Osteoblast (primary cell): ENCODE measurements at places on chromosomes 3 and 15. TPM values are rescaled to one million over a fixed set of nuclear protein-coding genes. Genes with fewer than 3 reads are reported as not detected.

DNA sequence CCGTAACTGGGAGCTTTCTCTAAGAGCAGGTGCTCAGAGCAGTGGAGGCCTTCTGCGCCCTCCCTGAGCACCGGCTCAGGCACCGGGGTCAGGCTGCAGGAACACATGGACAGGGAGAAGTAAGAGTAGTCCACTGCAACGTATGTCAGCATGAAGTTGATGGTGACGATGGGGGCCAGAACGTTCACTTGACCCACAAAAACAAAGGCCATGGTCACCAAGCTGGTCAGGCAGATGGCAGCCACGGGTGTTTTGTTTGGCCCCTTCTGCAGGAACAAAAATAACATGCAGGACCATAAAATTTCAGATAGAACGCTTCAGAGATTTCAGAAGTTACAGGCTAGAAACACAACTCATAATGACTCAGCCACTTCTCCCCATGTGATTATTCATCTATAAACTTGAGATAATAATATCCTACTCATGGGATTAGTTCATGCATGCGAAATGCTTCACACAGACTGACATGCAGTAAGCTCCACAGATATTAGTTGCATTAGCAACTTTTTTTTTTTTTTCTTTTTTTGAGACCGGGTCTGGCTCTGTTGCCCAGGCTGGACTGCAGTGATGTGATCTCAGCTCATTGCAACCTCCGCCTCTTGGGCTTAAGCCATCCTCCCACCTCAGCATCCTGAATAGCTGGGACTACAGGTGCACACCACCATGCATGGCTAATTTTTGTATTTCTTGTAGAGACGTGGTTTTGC lies 52.2 kb upstream of the HEG1 start:
- no peak overlapping the region for H3K4me3 ChIP-seq
- H3K36me3 ChIP-seq = no peaks in the 10 kb centered on the region
- no peaks in the 10 kb centered on the region for H3K27me3 ChIP-seq
- H3K27ac ChIP-seq = peak overlapping the region; percentile 94
- H3K4me1 ChIP-seq = peaks cover 46% of the 10 kb centered on the region

DNA sequence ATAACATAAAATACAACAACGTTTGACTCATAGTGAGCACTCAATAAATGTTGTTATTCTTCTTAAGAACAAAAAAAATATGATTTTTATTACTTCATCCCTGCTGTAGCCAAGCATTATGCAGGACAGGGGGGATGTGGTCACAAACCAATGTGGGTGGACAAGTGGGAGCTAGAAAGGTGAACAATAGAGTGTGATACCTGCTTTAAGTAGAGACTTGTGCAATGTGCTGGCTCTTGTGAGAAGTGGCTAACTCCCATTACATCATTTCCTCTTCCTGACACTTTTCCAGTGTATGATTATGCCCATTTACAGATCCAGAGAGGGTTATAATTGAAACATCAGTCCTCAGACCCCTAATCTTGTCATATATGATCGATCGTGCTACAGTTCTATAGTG lies 193.6 kb downstream of the UBE2E2 start:
- no peaks in the 10 kb centered on the region for H3K4me1 ChIP-seq
- no peak overlapping the region for H3K27ac ChIP-seq
- H3K27me3 ChIP-seq = no peaks in the 10 kb centered on the region
- no peak for DNase-seq
- H3K4me3 ChIP-seq = no peak overlapping the region

Gene SLC9C1
- not detected in 2 replicates for total RNA-seq

Gene CELF6
- 0.36 and 0.59 TPM in 2 replicates for total RNA-seq

DNA sequence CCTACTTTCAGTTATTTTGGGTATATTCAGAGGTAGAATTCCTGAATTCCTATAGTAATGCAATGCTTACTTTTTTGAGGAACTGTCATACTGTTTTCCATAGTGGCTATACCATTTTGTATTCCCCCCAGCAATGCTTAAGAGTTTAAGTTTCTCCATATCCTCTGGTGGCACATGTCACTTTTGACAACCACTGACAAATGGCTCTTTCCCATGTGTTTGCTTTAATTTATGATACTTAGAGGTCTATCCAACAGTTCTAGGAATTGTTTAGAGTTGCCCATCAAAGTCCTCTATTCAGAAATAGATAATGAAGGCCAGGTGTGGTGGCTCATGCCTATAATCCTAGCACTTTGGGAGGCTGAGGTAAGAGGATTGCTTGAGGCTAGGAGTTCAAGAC lies 128.9 kb upstream of the CFAP20DC start:
- no peak overlapping the region for H3K27ac ChIP-seq
- no peaks in the 10 kb centered on the region for H3K27me3 ChIP-seq
- DNase-seq = no peak
- no peak overlapping the region for H3K4me3 ChIP-seq
- no peaks in the 10 kb centered on the region for H3K36me3 ChIP-seq

Gene TIMP4
- 2.4 and 3.3 TPM in 2 replicates for total RNA-seq

DNA sequence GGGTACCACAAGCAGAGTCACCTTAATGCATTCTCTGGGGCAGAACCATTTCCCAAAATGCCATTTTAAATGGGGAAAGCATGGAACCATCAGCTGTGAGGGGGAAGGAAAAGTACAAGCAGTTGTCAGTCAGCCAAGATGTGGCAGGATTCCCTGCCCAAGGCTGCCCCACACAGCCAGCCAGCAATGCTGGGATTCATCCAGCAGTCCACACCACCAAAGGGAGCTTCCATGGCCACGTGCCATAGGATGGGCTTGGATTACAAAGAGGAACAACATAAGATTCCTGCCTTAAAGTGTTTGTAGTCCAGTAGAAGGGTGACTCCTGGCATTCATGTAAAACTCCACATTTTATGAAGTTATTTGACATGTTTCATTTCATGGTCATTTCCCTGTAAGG lies 233.3 kb downstream of the SHOX2 start:
- H3K27me3 ChIP-seq = no peaks in the 10 kb centered on the region
- H3K4me1 ChIP-seq = peaks cover 8% of the 10 kb centered on the region
- H3K4me3 ChIP-seq = no peak overlapping the region
- peak; percentile 27 for DNase-seq
- no peak overlapping the region for H3K27ac ChIP-seq

- H3K36me3 ChIP-seq = no peaks in the 10 kb centered on the region
- H3K27me3 ChIP-seq = no peaks in the 10 kb centered on the region
- DNase-seq = no peak
- H3K4me1 ChIP-seq = no peaks in the 10 kb centered on the region
These were observed 86.6 kb downstream of the MSL2 start for GRCh38 chr3:136109499-136109898.

Gene TMC3
- not detected in 2 replicates for total RNA-seq

GRCh38 chr3:100893590-100893989 lies 99.6 kb downstream of the ABI3BP start:
- peak overlapping the region; percentile 43 for H3K27ac ChIP-seq
- peaks cover 18% of the 10 kb centered on the region for H3K36me3 ChIP-seq
- H3K4me3 ChIP-seq = no peak overlapping the region
- H3K27me3 ChIP-seq = no peaks in the 10 kb centered on the region

- no peak overlapping the region for H3K4me3 ChIP-seq
- peak overlapping the region; percentile 76 for H3K27ac ChIP-seq
- no peaks in the 10 kb centered on the region for H3K36me3 ChIP-seq
- H3K27me3 ChIP-seq = no peaks in the 10 kb centered on the region
These were observed 72.8 kb upstream of the THSD4 start for GRCh38 chr15:71042356-71042922.

DNA sequence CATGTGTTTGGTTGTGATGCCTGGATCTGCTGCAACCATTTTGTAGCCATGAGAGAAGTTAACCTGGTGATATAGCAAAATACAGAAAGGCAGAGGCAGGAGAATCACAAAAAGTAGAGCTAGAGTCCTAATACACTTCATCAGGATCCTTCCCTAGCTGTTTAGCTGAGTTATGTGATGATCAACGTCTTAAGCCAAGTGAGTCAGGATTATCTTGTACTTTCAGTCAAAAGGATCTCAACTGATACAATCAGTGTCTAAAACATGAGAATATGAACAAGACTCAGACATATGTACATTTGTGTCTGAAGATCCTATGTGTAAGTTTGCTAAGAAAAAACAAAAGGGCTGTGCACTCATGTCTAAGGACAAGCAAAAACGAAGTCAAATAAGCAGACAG lies 236.9 kb downstream of the NTRK3 start:
- DNase-seq = no peak
- H3K36me3 ChIP-seq = no peaks in the 10 kb centered on the region
- no peaks in the 10 kb centered on the region for H3K27me3 ChIP-seq

Gene CCDC54
- not detected in 2 replicates for total RNA-seq

GRCh38 chr3:173287361-173287760 lies 110.2 kb upstream of the NLGN1 start:
- H3K36me3 ChIP-seq = no peaks in the 10 kb centered on the region
- DNase-seq = peak; percentile 50
- H3K27me3 ChIP-seq = no peaks in the 10 kb centered on the region
- H3K4me1 ChIP-seq = no peaks in the 10 kb centered on the region
- no peak overlapping the region for H3K4me3 ChIP-seq
- H3K27ac ChIP-seq = no peak overlapping the region

Gene NME9
- not detected in 2 replicates for total RNA-seq

DNA sequence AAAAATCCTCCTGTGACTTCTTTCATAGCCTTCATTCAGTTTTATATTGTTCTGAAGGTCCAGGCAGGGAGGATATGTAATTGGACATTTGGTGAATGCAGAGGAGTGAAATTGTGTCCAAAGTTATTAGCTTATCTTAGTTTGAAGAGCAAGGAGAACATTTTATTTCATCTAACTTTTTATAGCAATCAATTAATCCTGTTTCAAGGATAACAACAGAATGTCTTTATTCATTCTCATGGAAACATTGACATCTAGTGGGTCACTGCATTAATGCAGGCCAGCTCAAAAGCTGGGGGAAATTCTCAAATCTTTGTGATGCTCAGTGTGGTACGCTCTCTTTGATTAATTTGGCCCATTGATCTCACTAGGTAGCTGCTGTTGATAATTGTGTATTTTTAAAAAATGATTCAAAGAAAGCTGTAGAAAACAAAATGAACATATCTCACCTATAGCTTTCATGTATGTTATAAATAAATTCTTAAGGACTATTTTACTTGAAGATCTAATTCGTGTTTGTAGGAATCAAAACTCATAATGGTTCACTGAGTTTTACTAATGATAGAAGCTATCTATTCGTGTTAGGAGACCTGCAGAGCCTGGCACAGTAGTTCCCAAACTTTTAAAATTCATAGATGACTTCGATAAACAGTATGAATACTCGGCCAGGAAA lies 150.8 kb upstream of the KCNMB2 start:
- H3K27ac ChIP-seq = peak overlapping the region; percentile 76
- H3K4me3 ChIP-seq = no peak overlapping the region
- H3K4me1 ChIP-seq = peaks cover 39% of the 10 kb centered on the region
- no peaks in the 10 kb centered on the region for H3K27me3 ChIP-seq

DNA sequence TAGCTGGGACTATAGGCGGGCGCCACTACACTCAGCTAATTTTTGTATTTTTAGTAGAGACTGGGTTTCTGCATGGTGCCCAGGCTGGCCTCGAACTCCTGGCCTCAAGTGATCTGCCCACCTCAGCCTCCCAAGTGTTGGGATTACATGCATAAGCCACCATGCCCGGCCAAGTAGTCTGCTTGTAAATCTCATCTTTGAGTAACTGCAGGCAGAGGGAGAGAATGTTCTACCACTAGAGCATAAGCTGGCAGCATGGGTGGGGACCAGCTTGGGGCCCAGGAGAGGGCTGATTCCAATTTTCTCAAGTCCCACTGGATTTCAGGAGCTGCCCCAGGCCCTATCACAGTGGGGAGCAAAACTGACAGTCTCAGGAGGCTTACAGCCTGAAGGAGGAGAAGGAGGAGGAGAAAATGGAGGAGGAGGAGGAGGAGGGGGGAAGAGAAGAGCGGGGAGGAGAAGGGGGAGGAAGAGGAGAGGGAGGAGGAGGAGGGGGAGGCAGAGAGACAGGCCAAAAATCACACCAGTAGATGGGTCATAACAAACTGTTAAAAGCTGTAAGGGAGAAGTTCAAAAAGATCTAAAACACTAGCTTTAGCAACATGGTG lies 229.1 kb upstream of the IGF1R start:
- peaks cover 2% of the 10 kb centered on the region for H3K4me1 ChIP-seq
- peaks cover 19% of the 10 kb centered on the region for H3K27me3 ChIP-seq
- no peaks in the 10 kb centered on the region for H3K36me3 ChIP-seq
- DNase-seq = no peak
- H3K27ac ChIP-seq = no peak overlapping the region

Gene MUSTN1
- 1.4 TPM in 1 of 2 replicates, not detected in the other for total RNA-seq

GRCh38 chr15:79341396-79341795 lies 30.5 kb downstream of the TMED3 start:
- no peak for DNase-seq
- H3K4me1 ChIP-seq = no peaks in the 10 kb centered on the region
- no peak overlapping the region for H3K4me3 ChIP-seq

- DNase-seq = no peak
- no peaks in the 10 kb centered on the region for H3K27me3 ChIP-seq
- no peak overlapping the region for H3K4me3 ChIP-seq
- H3K27ac ChIP-seq = peak overlapping the region; percentile 11
- no peaks in the 10 kb centered on the region for H3K36me3 ChIP-seq
These were observed 61.0 kb downstream of the ATP8B4 start for GRCh38 chr15:50057905-50058639.

Gene SSUH2
- not detected in 2 replicates for total RNA-seq

DNA sequence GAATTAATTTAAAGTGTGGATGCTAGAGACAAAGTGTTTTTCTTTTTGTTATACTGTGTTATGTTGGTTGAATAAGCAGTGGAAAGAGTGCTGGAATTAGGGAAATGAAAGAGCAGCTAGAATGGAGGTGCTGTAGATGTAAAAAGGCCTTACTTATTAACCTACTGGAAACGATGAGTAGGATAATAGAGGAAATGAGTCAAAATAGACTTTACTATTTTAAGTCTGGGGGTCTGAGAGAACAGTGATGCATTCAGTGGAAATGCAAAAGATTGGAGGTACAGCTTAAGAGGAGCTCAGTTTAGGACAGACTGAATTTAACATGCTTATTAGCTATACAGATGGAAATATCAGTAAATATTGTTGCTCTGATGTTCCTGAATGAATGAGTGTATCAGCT lies 674.0 kb downstream of the OTOL1 start:
- no peak overlapping the region for H3K27ac ChIP-seq
- H3K27me3 ChIP-seq = no peaks in the 10 kb centered on the region
- peak; percentile 18 for DNase-seq
- no peaks in the 10 kb centered on the region for H3K36me3 ChIP-seq
- H3K4me1 ChIP-seq = peaks cover 4% of the 10 kb centered on the region

Gene PRSS50
- total RNA-seq = not detected in 2 replicates

DNA sequence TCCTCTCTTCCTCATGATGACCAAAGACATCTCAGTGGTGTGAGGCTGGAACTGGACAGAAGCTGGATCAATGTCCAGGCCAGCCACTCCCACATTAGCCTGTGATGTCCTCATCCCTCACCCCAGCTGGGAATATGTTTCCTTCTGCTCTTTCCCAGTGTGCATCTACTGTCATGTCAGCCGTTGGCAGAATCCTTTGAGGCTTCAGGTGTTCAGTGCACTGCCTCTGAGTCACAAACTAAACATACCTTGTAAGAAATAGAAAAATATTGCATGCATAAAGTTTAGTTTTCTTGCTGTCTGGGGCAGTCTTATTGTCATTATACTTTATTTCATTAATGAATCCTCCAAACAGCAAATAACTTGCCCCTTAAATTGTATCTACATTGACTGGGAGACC lies 161.6 kb upstream of the RASGRP1 start:
- H3K36me3 ChIP-seq = no peaks in the 10 kb centered on the region
- no peak overlapping the region for H3K27ac ChIP-seq
- DNase-seq = no peak
- no peaks in the 10 kb centered on the region for H3K27me3 ChIP-seq
- no peak overlapping the region for H3K4me3 ChIP-seq
- peaks cover 6% of the 10 kb centered on the region for H3K4me1 ChIP-seq

GRCh38 chr3:182058488-182058887 lies 346.8 kb downstream of the SOX2 start:
- no peaks in the 10 kb centered on the region for H3K4me1 ChIP-seq
- no peak for DNase-seq
- H3K27ac ChIP-seq = no peak overlapping the region
- H3K27me3 ChIP-seq = no peaks in the 10 kb centered on the region
- no peaks in the 10 kb centered on the region for H3K36me3 ChIP-seq
